ENCODE measurements at places on chromosomes 7 and 10.
A peak's percentile ranks its signal among the peaks of the same experiment; 100 is the strongest.

DNA sequence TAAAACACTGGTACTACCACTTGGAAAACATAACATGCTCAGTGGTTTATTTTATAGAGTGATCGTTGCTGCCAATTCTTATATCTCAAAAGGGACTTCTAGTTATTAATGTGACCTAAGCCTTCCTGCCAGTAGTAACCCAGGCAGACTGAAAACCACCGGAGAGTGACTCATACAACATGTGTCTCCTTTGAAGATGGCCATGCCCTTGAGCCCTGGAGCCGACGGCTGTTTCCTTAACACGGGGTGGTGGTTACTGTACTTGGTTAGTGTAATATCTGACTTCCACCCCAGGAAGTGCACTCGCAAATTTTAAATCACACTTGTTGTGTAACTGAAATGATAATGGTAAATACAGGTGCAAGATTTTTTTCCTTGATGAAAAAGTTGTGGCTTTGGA is 30.5 kb downstream of the JAKMIP3 start:
- no peak for DNase-seq

GRCh38 chr7:128888756-128889095 is 21.8 kb downstream of the KCP start:
- DNase-seq = no peak

DNA sequence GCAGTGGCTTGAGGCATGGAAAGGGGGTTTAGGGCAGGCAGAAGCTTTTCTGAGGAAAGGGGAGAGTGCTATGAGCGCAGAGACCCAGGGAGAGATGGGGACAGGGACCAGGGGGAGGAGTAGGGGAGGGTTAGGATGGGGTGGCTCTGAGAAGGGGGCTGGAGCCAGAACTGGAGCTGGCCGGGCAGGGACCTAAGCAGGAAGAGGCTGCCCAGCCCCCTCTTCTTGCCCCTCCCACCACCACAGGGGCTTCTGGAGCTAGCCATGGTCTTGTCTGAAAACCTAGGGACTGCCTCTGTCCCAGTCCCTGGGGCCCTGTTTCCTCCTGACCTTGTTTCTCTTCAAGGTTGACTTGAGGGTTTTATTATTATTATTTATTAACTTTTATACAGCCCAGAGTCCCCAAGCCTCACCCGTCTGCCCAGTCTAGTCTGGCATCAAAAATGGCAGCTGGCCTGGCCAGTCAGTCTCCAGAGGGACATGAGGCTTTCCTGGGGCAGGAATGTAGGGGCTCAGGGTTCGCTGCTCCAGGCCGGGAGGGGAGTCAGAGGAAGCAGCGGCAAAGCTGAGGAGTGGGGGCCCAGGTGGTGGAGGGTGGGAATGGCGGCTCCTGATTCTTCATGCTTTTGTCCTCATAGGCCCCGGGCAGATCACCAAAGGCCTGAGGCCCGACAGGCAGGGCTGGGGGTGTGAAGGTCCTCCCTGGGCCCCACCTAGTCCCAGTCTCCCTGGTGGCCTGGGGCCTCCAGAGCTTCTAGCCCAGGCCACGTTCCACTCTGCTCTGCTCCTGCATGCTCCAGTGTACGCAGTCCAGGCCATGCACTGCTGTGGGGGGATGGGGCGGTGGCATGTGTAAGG is 5.7 kb downstream of the TRIM8 start:
- peak; percentile 22 for DNase-seq

- no peak for DNase-seq
Observed at GRCh38 chr7:116230191-116231005, 20.1 kb downstream of the TES start.

DNA sequence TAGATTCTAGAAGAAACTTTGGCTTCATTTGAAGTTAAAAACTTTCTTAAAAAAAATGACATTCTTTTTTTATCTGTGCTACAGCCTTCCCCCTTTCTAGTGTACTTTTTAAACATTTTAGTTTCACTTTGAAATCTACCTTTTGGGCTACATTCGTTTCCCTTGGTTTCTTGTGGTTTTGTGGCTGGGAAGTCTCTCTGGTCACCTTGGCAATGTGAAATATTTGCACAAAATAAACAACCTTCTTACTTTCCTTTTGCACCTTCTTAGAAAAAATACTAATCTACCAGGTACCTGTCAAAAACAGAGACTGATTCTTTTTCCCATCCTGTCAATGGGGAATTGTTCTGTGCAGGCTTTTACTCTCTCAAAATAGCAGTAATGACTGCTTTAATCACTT is 350.2 kb downstream of the GATA3 start:
- no peak for DNase-seq

DNA sequence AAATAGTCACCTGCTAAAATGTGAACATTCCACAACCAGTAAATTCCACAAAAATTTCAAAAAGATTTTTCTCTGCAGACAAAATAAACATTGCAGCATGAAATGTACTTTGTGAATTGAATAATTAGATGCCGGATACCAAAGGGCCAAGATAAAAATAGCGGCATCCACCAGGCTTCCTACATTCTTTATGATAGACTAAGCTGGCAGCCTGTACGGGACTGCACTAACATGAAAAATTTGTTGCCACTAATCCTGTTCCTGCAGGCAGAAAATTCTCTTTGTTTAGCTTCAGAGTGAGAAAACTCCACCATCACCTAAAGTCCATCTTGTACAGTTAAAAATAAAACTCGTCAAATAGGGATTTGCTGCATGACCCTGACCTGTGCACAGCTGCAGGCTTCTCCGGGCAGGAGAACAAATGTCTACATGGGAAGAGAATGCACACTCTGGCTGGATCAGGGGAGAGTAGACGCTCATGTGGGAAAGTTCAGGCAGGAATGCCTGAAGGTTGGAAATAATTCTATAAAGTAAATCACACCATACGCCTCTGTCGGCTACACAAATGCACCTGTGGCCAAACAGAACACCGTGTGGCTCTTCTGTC is 15.6 kb upstream of the ADO start:
- no peak for DNase-seq

DNA sequence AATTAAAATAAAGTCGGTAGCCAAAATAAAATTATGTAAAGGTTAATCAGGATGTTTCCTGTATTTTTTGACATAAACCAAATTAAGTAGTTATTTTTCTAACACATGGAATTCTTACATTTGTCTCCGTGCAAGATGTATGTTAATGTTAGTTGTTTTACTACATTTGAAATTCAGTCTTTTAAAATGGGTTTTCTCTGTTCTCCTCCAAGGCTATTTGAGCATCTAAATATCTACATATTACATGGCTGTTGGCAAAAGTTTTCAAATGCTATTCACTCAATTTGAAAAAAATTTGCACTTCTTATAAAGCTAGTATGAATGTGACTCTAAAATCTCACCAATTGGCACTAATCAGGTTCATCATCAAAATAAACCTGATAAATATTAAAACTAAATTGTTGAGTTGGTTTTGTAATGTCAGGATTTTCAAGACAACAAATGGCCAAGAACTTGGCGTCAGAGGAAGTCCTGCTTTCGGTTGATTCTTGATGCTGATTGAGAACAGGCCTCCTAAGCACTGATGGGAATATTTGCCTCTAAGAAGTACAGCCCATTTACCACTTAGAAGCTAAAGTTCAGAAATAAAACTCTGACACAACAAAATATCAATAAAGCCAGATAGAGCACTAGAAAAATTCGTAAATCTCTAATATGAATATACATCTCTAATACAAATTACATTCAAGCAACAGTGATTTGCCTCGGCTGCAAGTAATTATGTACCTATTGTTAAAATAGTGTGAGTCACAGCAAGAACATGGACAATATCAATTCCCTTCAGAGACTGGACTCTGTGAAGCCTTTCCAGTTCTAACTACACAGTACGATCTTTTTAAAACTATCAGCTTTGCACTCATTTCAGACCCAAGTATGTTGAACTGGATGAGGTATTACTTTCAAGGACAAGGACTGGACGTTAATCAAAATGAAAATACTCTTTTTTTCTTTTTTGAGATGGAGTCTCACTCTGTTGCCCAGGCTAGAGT is 733.1 kb upstream of the C7orf33 start:
- no peak for DNase-seq

DNA sequence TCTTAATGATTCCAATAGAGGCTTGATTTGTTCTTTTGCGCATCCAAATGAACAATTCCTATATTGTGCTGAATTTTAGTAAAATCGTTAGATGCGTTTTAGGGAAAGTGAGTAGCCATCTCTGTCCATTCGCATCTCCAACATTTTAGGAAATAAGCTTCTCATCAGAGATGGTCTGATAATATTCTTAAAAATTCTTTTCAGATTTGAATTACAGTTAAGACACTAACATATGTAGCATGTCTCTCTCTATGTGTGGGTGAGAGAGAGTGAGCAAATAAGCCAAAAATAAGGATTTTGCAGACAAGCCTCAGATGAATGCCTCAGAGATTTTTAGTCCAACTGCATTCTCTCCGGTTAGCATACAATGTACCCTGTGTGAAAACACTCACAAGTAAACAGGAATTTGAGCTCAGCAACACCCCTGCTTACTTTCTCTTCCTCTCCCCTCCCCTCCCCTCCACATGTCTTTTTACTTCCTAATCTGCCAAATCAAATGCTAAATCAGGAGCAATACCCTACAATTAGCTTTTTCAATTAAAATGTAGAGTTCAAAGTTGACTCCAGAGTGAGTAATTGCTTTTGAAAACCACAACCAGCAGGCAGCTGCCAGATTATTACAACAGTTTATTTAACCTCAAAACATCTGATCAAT is 354.4 kb downstream of the CRPPA start:
- no peak for DNase-seq

All from nephron progenitor cell (in vitro differentiated cells).